ENCODE measurements at places on chromosomes 12 and 14. TPM values are rescaled to one million over a fixed set of nuclear protein-coding genes. Genes with fewer than 3 reads are reported as not detected.

ACOT4 gene
- total RNA-seq, result not detected

KRT73 gene
- not detected for total RNA-seq

- no peak for DNase-seq
Observed at GRCh38 chr14:54567224-54567638, 303 bp downstream of the SAMD4A start.

MAPK1IP1L gene
- 97.9 TPM for total RNA-seq

- DNase-seq, result no peak
Observed at GRCh38 chr12:5318874-5319273, 113.0 kb upstream of the NTF3 start.

GRCh38 chr12:121403721-121404120 lies 3.8 kb downstream of the RNF34 start:
- DNase-seq, result no peak

DNA sequence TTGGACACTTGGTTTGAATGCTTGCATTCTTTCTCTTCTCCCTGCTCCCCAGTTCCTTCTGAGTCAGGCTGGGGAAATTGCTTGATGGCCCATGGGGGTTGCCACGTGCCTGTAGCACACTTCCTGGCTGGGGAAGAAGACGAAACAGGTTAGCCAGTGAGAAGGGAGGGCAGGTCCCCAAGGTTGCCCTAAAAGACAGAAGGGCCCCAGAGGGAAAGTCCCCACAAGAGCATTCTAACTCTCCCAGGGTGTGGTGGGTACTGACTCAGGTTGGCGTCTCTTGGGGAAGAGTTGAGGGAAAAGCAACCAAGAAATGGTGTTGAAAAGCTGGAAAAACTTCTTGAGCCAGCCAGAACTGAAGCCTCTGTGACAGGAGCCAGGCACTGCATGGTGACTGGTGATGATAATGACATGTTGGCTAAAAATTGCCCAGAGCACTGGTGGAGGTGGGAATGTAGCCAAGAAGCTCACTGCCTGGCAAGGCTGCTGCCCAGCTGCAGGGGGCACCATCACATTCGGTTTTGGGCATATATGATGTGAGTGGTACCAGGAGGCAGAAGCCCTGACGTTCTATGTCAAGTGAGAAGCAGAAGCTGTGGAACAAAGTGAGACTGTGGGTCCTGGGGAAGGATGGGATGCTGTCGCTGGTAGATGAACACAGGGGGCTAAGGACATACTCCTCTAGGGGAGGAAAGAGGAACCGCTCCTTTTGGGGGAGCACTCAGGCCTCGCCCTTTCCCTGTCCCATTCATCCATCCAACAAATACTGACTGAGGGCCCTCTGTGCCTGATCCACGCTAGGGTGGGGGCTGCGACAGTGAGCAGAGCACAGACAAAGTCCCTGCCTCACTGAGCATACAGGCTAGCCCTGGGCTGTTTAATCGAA lies 8.1 kb upstream of the RABGGTA start:
- no peak for DNase-seq

GRCh38 chr12:60693019-60693626 lies 1097.3 kb downstream of the SLC16A7 start:
- no peak for DNase-seq

DNA sequence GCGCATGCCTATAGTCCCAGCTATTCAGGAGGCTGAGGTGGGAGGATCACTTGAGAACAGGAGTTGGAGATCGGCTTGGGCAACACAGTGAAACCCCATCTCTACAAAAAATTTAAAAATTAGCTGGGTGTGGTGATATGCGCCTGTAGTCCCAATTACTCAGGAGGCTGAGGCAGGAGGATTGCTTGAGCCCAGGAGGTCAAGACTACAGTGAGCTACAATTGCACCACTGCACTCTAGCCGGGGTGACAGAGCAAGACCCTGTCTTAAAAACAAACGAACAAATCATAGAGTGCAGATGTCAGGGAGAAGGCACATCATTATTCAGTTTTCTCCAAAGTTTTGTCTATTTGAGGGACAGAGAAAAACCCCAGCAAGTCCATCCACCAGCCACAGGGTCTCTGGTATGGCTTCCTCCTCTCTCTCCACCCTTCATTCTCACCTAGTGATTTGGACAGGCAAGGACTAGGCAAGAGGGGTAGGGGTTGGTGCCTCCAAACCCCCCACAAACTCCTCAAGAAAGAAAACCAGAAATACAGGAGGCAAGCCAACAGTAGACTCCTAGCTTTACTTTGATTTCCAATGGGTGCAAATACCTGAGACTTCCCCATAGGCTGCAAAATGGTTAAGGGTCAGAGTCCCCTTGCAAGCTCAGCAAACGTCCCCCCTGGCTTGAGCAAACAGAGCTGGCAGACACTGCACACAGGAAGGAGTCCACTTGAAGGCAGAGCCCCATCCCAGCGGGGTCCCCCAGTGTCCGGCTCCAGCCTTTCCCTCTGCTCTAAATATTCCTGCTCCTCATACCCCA lies 26.5 kb upstream of the RPLP0 start:
- no peak for DNase-seq

GRCh38 chr12:101733166-101733565 lies 6.1 kb downstream of the SYCP3 start:
- no peak for DNase-seq

DNA sequence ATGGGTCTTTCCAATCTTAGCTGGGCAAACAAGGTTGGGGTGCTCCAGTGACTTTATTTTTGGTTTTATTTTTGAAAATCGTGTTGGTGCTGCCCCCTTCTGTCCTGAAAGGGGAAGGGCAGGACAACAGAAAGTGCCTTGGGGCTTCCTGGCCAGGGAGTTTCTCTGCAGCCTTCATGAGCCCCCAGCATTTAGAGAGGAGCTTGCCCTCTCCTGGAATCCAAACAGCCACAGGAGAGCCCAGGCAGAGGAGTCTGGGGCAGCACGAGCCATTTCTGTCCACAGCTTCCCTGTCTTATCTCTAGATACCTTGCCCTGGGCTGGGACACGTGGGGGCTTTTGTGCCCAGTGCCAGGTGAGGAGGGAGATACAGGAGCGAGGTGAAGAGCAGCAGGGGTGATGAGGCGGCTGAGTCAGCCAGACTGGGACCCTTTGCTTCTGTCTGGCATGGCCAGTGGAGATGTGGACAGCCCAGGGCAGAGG lies 4.4 kb upstream of the C1RL start:
- no peak for DNase-seq

DNA sequence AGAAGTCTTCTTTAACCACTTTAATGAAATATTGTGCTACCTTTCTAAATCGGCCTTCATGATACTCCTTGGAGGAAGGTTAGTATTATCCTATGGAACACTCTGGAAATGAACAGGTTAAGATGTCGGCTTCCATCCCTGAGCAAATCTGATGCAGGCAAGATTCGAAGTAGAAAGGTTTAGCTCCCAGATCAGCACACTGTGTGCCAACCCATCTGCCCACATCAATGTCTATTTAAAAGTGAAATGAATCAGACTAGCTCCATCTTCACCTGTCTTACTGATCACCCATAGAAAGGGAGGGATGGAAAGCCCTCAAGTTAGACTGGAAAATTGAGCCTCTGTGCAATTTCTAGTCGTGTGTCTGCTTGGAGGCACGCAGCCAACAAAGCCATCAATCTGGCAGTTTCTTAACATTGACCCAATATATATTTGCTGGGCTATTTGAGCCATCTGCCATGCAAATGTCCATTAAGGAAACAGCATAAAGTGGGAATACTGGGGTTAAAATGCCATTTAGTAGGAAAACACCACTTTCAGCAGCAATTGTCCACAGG lies 506.1 kb downstream of the RMST start:
- no peak for DNase-seq

BDKRB1 gene
- total RNA-seq, result not detected

NFATC4 gene
- 11.4 TPM for total RNA-seq

SERPINA12 gene
- total RNA-seq, result not detected

DNA sequence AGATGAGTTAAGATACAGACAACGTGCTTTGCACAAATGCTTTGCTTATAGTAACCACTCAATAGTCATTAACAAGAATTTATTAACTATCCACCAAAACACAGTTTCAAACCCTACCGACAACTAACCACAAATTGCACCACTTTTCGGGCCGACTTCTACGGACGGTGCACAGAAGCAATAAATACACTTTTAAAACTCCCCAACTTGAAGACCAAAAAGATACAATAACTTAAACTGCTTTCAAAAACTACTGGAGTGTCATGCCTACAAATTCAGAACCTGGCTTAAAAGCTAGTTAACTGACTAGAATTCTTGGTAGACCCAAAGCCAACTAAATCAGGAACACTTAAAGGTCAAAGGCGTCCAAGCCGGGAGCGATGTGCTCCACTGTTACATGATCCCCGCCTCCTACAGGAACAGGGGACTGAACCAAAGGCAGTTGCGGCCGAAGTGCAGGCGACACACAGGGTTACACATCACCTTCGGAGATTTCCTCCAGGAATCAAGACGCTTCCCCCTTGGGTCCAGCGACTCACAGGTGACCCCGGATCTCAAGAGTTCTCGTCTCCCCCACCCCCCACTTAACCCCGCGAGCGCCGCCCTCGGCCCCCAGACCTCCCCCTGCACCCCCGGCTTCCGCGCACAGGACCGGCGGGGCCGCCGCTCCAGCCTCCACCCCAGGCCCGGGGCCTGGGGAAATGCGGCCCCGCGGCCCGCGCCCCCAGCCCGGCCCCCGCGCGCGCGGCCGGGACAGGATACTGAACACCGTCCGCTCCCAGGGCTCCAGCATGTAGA lies 507 bp downstream of the SPTSSA start:
- DNase-seq, result peak; percentile 61

BCL11B gene
- 2.6 TPM for total RNA-seq

- DNase-seq, result no peak
Observed at GRCh38 chr12:48125985-48126384, 6.8 kb downstream of the PFKM start.

GRCh38 chr14:91416744-91417119 lies 888 bp downstream of the CCDC88C start:
- no peak for DNase-seq

GRCh38 chr12:111149299-111149698 lies 219.6 kb downstream of the PHETA1 start:
- no peak for DNase-seq

DNA sequence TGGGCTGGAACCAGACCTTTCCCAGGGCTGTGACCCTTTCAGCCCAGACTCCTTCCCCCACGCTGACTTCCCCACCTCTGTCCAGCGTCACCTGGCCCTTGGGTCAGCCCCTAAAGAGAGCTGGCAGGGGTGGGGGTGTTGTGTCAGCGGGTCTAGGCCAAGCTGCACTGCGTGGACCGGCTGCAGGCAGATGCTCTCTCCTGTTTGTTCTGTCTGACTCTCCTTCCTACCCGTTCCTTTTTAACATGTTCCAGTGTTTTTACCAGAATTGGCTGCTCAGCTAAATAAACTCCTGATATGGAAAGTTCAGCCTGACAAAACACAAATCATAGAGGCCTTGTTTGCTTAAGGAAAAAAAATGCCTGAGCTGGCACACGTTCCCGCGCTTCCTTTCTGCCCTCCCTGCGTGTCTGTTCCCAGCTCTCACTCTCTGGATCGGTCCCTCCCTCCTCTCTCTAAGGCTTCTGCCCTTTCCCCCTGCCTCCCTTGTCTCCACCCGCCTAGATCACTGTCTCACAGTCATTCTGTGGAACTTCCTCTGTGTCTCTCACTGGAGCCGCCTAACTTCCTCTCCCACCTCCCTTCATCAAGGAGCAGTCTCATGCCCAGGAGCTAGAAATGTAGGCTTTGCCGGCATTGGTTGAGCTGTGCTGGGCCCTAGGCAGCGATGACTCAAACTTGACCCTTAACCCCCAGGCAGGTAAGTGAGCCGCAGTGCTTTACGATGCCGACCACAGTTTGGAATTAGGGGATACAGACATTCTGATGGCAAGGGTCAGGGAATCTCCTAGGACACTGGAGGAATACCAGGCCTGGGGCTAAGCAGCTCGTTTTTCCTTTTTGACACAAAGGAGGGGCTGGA lies 15.5 kb upstream of the MLXIP start:
- no peak for DNase-seq

DNA sequence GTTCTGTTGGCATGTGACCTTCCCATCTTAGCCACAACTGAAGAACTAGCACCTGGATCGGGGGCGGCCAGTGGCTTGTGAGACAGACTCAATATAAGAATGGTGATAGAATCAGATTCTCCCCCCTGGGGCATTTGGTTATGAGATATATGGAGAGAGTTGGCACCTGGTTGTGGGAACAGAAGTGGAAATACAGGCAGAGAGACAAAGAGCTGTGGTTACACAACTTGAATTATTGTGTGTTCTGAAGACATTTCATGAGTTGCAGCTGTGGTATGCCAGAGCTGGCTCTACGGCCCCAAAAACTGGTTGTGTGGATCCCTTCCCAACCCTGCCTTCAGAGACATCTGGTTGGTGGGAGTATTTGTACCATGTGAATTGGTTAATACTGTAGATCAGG lies 2.9 kb upstream of the MSRB3 start:
- no peak for DNase-seq

C14orf132 gene
- 552 TPM for total RNA-seq

- DNase-seq, result no peak
Observed at GRCh38 chr12:93870020-93870795, 193.0 kb downstream of the CRADD start.

GRCh38 chr12:106757623-106758348 lies 16.7 kb upstream of the RIC8B start:
- DNase-seq, result no peak

Data from glutamatergic neuron (in vitro differentiated cells).